ENCODE measurements at places on chromosomes 5 and 9.

DNA sequence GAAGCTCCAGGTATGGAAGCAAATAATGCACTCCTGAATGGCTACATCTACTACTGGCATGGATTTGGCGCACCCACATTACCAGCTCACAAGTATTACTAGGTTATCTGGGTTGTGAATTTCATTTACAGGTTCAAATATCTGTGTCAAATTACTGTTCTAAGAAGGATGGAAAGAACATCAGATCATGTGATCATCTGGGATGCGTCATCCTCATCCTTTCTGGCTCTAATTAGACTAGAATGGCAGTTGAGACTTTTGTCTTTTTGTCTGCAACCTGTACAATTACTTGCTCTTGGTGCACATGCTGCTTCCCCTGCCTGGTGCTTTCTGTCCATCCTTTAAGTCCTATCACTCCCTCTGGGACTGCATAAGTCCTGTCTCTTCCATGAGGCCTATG is 64.1 kb downstream of the PJA2 start:
- DNase-seq = no peak

DNA sequence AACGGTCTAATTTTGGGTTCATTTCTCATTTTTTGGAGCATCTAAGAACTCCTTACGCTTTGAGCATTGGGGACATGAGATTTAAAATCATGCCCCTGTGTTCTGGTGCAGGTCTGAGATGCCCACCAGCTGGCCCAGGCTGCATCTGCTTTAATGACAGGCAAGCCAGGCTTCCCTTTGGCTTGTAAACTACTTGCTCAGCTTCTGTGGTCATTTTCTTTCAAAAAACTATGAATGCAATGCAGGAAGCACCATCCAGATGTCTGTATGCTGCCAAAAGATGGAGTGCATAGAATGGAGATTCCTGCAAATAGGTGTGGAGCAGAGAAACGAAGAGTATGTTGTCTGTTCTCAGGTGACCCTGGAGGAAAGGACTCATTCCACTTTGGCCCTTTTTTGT is 399.9 kb upstream of the ADAMTSL1 start:
- DNase-seq = no peak

- no peak for DNase-seq
These were observed 518.8 kb downstream of the IRX1 start for GRCh38 chr5:4114452-4114851.

GRCh38 chr5:168562279-168562678 is 16.9 kb downstream of the PANK3 start:
- no peak for DNase-seq

DNA sequence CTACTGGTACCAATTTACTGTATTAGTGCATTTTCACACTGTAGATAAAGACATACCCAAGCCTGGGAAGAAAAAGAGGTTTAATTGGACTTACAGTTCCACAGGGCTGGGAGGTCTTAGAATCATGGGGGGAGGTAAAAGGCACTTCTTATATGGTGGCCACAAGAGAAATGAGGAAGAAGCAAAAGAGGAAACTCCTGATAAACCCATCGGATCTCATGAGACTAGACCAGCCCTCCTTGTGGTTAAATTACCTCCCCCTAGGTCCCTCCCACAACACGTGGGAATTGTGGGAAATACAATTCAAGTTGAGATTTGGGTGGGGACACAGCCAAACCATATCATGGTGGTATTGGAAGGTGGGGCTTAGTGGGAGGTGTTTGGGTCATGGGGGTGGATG is 56.5 kb upstream of the SPDL1 start:
- DNase-seq = no peak

DNA sequence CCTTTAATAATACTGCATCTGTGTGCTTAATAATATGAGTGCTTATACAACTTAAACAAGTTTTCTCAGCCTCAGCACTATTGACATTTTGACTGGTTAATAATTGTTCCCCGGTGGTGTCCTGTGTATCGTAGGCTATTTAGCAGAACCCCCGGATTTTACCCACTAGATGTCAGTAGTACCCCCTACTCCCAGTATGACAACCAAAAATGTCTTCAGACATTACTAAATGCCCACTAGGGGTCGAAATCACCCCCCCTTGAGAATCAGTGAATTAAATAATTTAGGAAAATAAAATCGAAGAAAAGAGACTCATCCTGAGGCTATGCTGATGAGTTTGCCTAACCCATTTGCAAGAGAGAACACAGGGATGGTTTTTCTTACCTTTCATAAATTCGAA is 166.3 kb downstream of the ATP10B start:
- DNase-seq = no peak

DNA sequence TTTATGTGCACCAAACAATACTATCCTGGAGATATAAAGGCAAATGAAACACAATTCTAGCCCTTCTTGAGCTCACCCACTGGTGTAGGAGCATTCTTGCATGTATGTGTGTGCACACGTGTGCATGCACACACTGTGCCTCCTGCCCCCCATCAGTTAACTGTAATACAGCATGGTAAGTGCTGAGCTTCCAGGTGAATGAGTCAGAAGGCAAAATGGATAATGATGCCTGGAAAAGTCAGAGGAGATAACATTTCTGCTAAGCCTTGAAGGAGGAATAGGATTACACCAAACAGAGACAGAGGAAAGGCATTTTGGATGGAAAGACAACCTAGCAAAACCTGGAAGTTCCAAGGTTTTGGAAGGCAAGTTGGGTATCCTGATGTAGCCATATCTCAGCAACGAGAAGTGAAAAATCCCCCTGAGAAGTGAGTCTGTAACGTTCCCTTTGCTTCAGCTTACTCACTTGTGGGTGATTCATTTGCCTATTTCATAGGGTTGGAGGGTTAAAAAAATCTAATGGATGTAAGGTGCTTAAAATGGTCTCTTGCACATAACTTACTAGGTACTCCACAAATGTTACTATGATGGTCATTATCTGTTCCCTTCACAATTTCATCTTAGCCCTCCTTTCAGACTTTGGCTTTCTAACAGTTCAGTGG is 101.4 kb upstream of the STC2 start:
- DNase-seq = no peak

DNA sequence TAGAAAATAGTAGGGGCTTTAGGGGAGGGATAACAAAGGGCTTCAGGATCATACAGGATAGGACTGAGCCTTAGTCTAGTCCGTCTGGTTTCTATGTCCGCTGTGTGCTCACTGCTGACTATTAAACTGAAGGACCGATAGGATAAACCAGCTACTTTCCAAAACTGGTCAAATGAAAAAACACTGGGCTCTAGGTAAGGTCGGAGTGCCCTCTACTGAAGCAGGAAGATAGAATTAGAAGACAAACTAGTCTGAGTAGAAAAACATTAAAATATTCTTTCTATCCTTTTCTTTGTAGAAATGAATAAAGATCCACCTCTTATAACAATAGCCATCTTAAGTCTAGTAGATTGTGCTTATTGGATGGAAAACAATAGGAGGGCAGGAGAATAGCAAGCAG is 133.6 kb downstream of the CEMIP2 start:
- DNase-seq = no peak

GRCh38 chr5:138354926-138355378 is 2.5 kb downstream of the KDM3B start:
- DNase-seq = no peak

DNA sequence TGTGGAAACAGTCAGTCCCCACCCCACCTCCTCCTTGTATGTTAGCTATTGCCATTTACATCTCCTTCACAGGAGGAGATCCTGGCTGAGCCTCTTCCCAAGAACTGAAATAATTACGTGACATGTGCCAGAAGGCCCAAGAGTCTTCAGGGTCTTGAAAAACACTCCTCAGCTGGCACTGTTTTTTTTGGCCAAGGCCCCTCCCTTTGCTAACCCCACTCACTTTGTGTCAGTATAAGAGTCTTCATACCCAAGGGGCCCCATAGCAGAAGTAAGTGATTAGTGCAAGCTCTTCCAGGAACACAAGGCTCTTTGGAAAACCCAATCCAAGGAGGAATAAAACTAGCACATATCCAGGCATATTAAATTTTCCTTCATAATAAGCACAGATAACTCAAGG is 5.7 kb upstream of the LARP1 start:
- peak; percentile 46 for DNase-seq

DNA sequence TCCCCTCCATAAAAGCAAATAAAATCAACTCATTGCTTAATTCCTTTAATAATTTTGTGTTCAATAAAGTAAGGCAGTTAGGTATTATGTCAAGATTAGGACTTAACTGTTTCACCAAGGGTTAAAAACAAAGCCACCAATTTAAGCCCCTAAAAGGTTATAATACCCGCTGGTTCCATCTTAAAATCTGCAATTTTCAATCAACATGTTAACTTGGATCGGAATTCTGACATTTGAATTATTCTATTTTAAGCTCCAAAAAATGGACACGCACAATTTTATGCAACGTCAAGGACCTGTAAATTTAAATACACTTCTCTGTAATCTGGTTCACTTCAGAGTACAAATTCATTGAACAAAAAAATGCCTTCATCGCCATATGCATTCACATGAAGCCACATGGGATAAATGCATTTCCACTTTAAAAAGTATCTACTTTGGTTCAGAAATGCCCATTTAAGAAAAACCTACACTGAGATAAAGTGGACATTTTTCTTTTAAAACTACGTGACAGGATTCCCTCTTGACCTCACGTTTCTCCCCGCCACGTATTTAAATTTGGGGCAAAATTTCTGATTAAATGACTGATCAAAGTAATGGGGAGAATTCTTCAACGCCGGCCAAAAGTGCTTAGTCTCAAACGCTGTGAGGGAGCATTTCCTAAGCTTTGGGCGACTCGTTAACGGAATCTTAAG is 721 bp downstream of the GIN1 start:
- no peak for DNase-seq

- DNase-seq = no peak
These were observed 569 bp downstream of the CAMK4 start for GRCh38 chr5:111224561-111225345.

DNA sequence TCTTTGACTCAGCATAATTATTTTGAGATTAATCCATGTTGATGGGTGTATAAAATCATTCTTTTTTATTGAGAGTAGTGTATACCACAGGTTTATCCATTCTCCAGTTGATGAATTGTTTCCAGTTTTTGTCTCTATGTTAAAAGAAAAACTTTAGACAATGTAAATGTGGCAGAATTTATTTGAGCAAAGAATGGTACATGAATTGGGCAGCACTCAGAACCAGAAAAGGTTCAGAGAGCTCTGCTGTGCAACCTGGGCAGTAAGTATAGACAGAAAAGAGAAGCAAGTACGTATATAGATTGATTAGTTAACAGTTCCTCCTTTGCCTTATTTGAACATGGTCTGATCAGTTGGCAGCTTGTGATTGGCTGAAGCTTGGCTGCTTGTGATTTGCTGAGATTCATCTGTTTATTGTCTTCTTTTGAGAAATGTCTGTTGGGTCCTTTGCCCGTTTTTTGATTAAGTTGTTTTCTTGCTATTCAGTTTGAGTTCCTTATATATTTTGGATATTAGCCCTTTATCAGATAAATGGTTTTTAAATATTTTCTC is 41.4 kb downstream of the CDC42SE2 start:
- no peak for DNase-seq

DNA sequence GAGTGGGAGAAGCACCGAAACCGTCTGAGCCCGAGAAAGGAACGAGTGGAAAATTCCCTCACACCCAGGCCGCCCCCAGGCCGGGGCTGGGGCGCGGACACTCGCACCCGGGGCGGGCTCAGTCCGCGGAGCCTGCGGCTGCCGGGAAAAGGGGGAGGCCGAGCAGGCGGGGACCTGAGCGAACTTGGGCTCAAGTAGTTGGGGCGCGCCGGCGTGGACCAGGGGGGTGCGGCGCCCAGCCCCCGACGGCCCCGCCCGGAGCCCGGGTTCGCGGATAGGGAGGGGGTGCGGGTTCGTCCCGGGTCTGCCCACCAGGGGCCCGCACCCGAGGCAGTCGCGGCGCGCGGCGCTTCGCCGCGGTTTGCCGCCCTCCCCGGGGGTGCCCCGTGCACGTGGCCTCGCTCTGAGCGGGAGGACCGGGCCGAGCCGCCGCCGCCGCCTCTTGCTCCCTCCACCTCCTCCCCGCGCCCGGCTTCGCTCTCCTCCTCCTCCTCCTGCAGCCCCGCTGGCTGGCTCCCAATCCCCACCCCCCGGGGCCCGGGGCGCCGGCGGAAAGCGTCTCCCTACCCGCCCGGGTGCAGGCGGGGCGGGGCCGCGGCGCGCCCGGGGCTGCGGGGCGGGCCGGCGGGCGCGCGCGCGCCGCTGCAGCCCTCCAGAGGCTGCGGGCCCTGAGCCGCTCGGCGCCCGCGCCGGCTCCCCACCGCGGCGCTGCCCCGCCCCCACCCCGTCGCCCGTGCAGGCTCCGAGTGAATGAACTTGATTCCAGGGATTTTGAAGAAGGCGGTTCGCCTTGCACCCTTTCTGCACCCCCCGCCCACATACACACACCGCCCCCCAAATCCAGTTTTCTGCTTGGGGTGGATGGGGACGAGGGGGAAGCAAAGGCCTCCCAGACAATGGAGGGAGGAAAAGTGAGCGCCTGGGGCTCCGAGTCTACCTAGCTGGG is 1.3 kb upstream of the NFIB start:
- peak; percentile 96 for DNase-seq

- DNase-seq = peak; percentile 64
These were observed 594.6 kb upstream of the BRINP1 start for GRCh38 chr9:119963798-119964372.

GRCh38 chr9:111190347-111190746 is 139.7 kb downstream of the OR2K2 start:
- no peak for DNase-seq

GRCh38 chr5:67000794-67001475 is 195.7 kb downstream of the CD180 start:
- DNase-seq = no peak

GRCh38 chr5:10701567-10702039 is 59.4 kb downstream of the DAP start:
- DNase-seq = peak; percentile 51

DNA sequence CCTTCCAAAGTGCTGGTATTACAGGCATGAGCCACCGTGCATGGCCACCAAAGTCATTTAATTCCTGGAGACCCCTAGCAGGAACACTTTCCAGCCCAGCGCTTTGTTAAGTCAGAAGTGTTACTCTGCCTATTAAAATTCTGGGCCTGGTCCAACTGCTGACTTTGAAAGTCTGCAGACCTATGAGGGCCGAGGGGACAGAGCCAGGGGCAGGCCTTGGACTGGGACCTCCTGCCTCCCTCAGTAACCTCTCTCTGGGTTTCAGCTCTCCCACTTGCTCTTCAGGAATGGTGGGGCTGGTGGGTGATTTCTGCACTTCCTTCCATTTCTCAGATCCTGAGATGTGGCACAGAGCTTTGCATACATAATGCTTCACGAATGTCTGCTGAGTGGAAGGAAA is 9.7 kb downstream of the C5orf52 start:
- no peak for DNase-seq

- DNase-seq = no peak
These were observed 44.4 kb upstream of the CTNNA1 start for GRCh38 chr5:138708791-138709190.
